Left lobe of liver (tissue), 2 donors: ENCODE measurements at places on chromosomes 6 and 20. TPM values are rescaled to one million over a fixed set of nuclear protein-coding genes. Genes with fewer than 3 reads are reported as not detected.
A peak's percentile ranks its signal among the peaks of the same experiment; 100 is the strongest.

Gene JPH2
- total RNA-seq: 0.13 TPM

Gene PLAGL1
- total RNA-seq: 1.2 TPM

Gene BTN1A1
- not detected for total RNA-seq

Gene NHLRC1
- total RNA-seq: 2.8 TPM

Gene PRRT1
- total RNA-seq: 0.38 TPM

Gene OPN5
- not detected for total RNA-seq

Gene LY6G6F
- not detected for total RNA-seq

Gene ADGRG6
- total RNA-seq: 84.4 TPM

Gene CDH22
- total RNA-seq: 0.08 TPM

Gene FRS3
- 4.4 TPM for total RNA-seq

Gene GGTLC1
- total RNA-seq: not detected

DNA sequence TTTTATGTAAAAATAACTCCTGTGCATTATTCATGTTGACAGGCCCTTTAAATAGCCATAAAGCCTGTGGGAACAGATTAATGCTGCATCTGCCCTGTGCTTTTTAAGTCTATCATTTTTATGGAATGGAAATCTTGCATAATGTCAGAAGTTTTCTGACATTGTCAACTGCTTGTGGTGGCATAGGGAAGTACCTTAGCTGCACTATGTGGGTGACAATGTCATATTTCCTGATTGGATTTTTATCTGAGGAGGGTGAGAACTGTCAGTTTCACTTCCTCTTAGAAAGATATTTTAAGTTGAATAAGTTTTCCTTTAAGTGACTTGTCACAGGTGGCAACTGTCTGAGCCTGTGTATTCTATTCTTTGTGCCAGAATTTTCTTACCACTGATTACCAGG lies 267.9 kb downstream of the PLCB1 start:
- no peak for DNase-seq

DNA sequence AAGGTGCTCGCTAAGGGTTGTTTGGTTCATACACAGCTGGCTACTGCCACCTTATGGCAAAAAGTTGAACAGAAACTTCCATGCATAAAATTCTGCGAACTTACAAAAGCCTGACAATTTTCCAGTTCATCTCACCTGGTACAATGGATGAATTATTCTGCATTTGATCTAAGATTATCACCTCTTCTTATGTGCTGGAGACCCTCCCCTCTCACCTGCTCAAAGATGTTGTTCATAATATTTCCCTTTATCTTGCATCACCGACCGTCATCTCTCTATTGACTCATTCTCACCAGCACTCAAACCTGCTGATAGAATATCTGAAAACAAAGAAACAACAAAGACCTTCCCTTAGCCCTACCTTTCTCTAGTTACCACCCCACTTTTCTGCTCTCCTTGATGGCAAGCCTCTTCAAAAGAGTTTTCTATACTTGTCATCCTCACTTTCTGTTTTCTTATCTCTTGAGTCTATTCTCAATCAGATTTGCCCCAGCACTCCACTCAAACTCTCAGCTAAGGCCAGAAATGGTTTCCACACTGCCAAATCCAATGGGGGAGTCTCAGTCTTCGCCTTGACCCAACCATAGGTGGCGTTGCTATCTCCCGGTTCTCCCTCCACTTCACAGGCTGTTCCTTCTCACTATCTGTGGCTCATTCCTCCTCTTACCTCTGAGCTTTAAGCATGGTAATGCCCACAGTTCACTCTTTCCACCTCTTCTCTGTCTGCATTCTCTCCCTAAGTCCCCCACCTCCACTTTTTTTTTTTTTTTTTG lies 25.8 kb downstream of the SNRNP48 start:
- DNase-seq: no peak

DNA sequence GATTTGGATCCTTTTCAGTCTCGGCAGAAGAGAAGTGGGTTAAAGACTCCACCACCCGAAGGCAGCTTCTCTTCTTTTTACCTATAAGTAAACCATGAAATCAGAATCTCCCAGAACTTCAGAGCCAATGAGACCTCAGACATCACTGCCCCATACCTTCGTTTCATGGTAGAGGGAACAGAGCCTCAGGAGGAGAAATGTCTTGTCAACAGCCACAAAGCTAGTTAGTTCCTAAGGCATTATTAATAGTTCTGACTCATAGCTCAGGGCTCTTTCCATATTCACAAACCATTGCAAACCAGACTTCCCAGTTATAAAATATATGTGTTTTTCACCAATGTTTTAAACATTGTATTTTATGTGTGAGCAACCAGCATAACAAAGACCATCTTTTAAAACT lies 118.7 kb upstream of the RIPOR2 start:
- no peak for DNase-seq

GRCh38 chr6:76510489-76510888 lies 438.0 kb upstream of the IMPG1 start:
- no peak for DNase-seq

GRCh38 chr6:46539866-46540265 lies 48.6 kb upstream of the RCAN2 start:
- DNase-seq: no peak

GRCh38 chr6:112149719-112150263 lies 62.4 kb downstream of the FAM229B start:
- DNase-seq: no peak

GRCh38 chr20:45872626-45873025 lies 8.4 kb upstream of the ZSWIM1 start:
- DNase-seq: no peak

DNA sequence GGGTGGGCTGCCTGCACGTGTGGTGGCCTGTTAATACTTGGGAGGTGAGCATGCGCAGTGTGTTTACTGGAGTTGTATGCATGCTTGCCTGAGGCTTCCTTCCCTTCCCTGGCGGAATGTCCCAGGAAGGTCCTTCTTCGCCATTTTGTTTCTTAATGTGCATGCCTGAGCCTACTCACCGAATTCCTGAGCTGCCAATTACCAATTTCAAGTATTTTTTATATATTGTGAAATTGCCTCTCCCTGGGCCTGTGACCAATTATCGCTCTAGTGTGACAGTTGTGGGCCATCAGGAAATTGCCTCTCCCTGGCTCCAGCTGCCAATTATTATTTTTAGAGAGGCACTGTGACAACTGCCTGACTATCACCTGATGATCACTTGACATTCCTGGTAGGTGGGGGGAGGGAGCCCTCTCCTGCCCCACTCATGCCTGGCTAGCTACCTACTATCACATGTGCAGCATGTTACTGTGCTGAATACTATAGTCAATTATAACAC lies 70.0 kb downstream of the FAM50B start:
- no peak for DNase-seq

- DNase-seq: no peak
These were observed 397.8 kb downstream of the KIF16B start for GRCh38 chr20:16175322-16175961.

DNA sequence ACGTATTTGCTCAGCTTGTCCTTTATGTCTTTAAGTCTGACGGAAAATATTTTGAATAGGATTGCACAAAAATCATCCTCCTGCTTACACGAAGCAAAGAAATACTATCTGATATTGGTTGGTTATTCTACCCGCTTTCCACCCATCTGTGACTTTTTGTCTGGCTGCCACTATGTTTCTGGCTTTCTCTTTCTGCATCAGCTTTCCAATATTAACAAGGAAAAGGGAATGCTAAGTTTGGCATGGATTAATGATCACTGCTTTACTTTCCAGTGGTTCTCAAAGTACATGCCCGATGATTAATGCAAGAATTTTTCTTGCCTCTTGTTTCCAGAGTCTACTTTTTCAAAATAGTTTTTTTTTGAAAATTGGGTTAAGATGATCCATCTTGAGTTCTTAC lies 57.0 kb downstream of the RNF144B start:
- no peak for DNase-seq

DNA sequence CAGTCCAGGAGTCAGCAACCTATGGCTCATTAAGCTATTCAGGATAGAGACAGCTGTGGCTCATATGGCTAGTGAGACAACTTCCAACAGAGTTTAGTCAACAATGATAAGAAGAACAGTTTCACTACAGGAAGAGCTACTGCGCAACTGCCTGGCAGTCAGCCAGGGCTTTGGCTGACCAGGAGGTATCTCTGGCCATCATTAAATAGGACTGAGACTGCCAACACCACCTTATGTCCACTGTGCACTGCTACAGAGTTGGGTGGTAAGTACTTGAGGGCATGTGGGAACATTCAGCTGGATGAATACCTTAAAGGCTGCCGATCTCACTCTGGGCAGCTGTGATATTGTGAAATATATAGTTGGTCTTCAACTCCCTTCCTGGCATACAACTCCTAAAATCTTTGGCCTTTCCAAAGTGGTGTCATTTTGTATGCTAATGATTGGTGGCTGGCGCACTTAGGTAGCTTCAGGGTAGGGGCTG lies 52.2 kb upstream of the FAM83C start:
- DNase-seq: peak; percentile 92
